ENCODE measurements at places on chromosomes 7 and 10.

GRCh38 chr7:158067931-158068482 is 519.6 kb downstream of the PTPRN2 start:
- DNase-seq, result no peak

- no peak for DNase-seq
Measured at GRCh38 chr10:16119445-16119844, 259.1 kb upstream of the MINDY3 start.

GRCh38 chr7:95139922-95140321 is 184.4 kb downstream of the PON1 start:
- no peak for DNase-seq

- DNase-seq, result no peak
Measured at GRCh38 chr7:139850906-139851305, 21.8 kb downstream of the TBXAS1 start.

GRCh38 chr10:98916526-98917125 is 319.0 kb downstream of the HPSE2 start:
- DNase-seq, result no peak

- no peak for DNase-seq
Measured at GRCh38 chr7:74092964-74093471, 9.4 kb downstream of the LIMK1 start.

DNA sequence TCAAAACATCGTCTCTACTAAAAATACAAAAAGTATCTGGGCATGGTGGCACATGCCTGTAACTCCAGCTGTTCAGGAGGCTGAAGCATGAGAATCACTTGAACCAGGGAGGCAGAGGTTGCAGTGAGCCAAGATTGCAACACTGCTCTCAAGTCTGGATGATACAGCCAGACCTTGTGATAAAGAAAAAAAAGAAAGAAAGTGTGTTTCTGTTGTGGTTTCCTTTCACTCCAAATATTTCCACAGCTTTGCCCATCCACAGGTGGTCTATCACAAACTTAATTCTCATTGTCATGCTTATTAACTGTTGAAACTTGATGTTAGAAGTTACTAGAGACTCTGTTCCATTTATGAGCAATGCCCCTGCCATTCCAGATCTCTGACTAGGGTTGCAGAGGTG is 316.0 kb upstream of the SEMA3C start:
- no peak for DNase-seq

- no peak for DNase-seq
Measured at GRCh38 chr7:150409300-150410030, 30.3 kb downstream of the ZNF775 start.

GRCh38 chr7:155183655-155184054 is 113.5 kb downstream of the HTR5A start:
- DNase-seq, result no peak

GRCh38 chr7:123355576-123356190 is 155.9 kb upstream of the SLC13A1 start:
- DNase-seq, result no peak

DNA sequence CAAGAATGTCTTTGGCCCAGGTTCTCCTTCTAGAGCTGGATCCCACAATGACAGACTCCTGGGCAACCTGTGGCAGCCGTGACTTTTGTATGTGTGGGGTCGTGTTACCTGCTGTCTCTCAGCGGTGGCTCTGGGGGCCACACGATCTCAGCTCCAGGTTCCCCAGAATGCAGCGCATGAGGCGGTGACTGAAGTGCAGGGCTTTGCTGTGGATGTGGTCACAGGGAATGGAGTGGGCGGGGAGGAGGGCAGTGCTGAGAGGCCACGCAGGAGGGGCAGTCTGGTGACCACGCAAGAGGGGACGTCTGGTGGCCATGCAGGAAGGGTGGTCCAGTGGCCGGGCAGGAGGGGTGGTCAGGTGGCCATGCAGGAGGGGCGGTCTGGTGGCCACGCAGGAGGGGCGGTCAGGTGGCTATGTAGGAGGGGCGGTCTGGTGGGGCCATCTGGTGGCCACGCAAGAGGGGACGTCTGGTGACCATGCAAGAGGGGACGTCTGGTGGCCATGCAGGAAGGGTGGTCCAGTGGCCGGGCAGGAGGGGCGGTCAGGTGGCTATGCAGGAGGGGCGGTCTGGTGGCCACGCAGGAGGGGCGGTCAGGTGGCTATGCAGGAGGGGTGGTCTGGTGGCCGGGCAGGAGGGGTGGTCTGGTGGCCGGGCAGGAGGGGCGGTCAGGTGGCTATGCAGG is 112.7 kb downstream of the ACTR3B start:
- no peak for DNase-seq

GRCh38 chr10:12401466-12401865 is 52.1 kb downstream of the CAMK1D start:
- DNase-seq, result no peak

DNA sequence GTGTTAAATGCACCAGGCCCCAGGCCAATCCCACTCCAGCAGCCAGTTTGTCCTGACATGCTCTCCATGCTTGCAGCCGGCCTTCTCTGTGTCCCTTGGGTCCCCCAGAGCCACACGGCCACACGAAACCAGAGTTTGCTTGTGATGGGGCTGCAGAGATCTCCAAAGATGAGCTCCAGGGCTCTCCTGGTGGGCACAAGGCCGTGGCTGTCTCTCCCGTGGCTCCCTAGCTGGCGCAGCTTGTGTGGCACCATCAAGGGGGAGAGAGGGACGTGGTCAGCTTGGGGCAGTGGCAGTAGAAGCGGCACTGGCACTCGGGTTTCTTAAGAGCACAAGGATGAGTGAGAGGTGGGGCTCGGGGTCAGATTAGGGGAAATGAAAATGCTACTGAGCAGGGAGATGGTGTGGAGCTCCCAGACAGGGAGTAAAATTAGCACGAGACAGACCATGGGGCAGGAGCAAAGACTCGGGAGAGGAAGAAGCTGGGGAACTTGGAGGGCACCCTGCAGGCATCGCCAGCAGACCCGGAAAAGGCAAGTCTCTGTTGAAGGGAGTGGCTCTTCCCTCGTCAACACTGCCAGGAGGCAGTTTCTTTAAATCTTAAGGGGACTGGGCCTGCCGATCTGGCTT is 572.5 kb upstream of the FOXK1 start:
- DNase-seq, result no peak

DNA sequence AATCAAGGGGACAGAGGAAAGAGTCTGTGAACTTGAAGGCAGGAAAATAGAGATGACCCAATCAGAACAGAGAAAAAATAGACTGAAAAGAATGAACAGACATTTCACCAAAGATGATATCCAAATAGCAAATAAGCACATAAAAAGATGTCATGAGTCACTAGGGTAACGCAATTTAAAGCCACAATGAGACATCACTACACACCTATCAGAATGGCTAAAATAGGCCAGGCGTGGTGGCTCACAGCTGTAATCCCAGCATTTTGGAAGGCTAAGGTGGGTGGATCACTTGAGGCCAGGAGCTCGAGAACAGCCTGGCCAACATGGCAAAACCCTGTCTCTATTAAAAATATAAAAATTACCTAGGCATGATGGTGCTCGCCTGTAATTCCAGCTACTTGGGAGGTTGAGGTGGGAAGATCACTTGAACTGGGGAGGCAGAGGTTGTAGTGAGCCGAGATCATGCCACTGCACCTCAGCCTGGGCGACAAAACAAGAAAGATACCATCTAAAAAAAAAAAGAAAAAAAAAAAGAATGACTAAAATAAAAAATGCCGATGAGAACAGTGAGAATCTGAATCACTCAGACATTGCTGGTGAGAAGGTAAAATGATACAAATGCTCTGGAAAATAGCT is 100.9 kb downstream of the LHPP start:
- DNase-seq, result no peak

GRCh38 chr7:12402365-12402725 is 1.3 kb downstream of the VWDE start:
- DNase-seq, result no peak

DNA sequence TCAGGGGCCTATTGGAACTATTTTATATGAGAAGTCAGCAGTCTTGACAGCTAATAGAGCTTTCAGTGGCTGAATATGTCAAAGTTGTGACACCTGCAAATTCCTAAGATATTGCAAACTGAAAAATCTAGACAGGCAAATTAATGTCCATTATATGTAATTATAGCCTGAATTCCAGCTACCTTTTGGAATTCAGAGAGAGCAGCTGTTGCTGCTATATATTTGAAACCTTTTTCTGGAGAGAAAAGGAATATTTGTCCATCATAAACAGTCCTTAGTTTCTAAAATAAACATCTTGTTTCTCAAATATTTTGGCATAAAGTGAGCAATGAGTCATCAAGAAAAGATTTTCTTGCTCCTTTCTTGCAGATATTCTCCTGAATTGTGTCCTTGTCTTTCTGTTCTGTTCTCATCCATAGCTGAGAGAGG is 408.9 kb upstream of the SEMA3D start:
- no peak for DNase-seq

GRCh38 chr7:42238709-42239366 is 1.8 kb upstream of the GLI3 start:
- no peak for DNase-seq

GRCh38 chr10:94602729-94603515 is 57.3 kb downstream of the HELLS start:
- DNase-seq, result no peak

GRCh38 chr7:1753564-1753867 is 83.4 kb downstream of the ELFN1 start:
- no peak for DNase-seq

DNA sequence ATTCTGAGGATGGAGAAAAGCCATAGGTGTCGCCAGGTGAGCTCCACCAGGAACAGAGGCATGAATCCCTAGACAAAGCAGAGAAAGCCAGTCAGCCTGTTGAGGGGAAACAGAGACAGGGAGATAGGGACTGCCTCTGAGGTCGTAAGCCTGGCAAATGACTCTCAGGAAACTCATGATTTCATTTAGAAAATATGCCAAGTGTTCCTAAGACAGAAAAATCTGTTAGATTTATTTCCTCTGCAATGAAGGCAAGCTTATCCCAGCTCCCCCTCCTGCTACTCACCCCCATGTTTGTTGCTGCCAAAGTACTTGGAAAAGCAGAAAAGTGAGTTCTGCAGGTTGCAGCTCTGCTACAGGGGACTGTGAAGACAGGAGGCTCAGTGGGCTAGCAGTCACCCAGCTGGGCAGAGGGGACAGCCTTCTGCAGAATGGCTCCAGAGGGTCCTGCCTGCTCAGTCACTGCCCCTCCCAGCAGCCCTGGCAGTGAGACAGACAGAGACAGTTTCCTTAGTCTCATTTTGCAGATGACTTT is 184.3 kb downstream of the ADRA2A start:
- no peak for DNase-seq

DNA sequence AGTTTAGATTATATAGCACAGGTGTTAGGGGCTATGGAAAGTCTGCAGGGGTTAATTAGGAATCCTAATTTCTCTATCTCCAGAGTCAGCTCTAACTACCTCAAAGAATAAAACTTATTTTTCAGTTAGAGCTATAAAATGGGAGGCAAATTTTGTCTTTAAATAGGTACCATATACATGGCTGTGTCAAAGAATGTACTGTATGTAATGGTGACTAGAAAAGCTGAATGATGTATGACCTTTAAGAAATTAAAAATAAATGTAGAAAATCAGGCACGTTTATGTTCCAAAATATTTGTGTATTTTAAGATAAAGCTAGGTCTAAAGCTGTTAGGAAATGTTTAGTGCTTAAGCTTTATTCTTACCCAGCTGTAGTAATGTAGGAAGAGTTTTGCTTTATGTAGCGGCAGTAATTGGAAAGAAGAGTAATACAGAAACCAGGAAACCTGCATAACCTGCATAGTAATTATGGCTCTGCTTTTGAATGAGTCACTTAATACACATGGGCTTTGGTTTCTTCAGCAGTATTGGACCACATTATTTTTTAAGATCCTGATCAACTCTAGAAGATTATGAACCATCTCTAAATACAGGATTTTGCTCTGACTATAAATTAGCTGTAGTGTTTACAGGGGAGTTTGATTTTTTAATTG is 85.0 kb downstream of the KMT2E start:
- DNase-seq, result no peak

DNA sequence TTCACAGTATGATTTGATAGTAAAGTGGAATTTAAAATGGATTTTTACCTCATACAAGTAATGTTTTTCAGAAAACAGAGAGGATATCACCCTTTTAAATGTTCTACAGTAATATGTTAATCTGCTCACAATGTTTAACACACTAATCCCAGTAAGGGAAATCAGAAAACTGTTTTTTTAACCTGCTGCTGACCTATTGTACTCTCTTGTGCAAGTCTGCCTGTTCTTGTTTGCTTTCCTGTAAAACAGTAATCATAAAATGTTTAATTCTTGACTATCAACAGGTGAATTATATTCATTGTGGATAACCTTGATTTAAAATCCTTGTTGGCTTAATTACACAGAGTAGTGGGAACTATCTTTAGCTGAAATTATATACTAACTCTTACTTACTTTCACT is 126.4 kb downstream of the GNAT3 start:
- DNase-seq, result no peak

GRCh38 chr7:96426027-96426426 is 104.1 kb upstream of the SLC25A13 start:
- DNase-seq, result no peak

DNA sequence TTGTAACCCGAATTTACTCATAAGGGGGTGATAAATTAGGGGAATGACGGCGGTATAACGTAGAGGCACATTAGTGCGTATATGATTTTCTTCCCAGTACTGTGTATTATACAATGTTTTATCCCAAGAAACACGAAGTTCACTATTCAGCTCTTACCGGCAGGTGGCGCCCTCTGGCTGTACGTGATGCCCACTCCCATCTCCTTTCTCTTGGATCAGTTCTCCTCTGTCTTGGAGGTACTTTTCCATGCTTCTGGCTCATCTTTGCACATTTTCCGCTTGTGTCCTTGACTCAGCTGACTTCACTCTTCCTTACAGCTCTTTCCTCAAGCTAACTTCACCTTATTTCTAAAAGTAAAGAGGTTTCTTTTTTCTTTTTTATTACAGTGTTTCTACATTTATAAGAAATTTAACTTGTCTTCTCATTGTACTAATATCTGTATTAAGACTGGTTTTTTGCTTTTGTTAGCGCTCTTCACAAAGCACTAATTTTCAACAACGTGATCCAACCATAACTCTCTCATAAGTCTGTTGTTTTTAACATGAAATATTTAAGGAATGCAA is 21.3 kb downstream of the TMEM176B start:
- no peak for DNase-seq

DNA sequence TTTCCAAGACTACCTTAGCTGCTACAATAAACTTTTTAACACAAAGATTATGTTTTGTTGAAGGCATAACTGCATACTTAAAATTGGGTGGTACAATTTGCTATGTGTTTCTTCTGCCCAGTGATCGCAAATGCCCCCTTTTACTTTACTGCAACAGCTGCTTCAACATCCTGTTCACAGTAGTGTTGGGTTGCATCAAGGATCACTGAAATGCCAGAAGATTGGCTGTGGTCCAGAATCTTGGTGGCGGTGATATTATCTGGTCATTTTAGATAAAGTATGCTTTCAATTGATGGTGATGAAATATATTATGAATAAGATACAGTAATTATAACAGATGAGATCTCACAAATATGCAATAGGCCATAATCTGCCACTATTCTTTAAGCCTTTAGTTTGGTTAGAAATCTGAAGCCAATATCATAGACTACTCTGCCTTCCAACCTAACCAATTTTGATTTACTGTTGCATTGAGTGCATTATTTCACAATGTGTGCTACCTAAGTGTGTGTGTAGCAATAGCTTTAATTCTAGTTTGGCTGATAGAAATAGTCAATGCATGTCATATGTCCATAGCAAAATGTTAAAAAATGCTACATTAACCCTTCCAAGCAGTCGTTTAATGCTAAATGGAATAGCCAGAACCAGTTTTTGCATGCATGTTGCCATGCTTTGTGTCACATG is 29.8 kb upstream of the ING3 start:
- DNase-seq, result no peak

GRCh38 chr7:1668396-1669063 is 1.5 kb upstream of the ELFN1 start:
- no peak for DNase-seq
